KG1 (cell line): ENCODE measurements at places on chromosomes 16 and 17.

- DNase-seq = no peak
These were observed 174.9 kb upstream of the CIBAR2 start for GRCh38 chr16:85286951-85287814.

- DNase-seq = peak; percentile 52
These were observed 14.5 kb upstream of the VWA3A start for GRCh38 chr16:22077700-22078313.

DNA sequence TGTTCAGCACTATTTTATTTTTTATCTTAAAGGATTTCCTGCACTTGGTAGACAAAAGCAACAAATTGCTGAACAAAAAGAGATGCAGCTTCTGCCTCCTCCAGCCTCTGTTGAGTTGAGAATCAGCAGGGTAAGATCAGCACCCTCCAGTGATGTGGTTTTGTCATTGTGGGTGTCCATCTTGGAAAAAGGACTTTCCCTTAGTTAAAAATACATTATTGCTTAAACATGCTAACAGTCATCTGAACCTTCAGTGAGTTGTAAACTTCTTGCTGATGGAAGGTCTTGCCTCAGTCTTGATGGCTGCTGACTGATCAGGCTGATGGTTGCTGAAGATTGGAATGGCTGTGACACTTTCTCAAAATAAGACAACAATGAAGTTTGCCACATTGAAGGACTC is 101.2 kb downstream of the PHKB start:
- no peak for DNase-seq

- no peak for DNase-seq
These were observed 800 bp downstream of the PLEKHH3 start for GRCh38 chr17:42675965-42676423.
